ENCODE measurements at places on chromosomes 5 and 9.

- DNase-seq: no peak
Observed at GRCh38 chr9:89740722-89741121, 135.9 kb downstream of the GADD45G start.

DNA sequence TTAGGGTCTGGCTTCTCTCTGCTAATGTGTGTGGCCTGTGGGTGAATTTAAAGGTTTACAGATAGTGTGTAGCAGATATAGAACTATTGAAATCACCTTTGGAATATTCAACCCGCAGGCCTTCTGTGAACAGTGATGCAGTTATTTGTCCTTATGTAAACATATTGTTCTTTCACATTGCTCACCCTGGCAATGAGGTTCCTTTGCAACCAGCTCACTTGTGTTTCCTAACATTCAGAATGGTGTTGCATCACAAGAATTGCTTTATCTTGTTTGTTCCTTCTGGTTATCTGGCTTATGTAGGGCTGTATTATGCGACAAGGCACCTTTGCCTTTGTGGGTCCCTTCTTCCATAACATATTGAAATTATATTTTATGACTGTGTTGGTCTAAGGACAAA lies 370.3 kb downstream of the NNT start:
- no peak for DNase-seq

DNA sequence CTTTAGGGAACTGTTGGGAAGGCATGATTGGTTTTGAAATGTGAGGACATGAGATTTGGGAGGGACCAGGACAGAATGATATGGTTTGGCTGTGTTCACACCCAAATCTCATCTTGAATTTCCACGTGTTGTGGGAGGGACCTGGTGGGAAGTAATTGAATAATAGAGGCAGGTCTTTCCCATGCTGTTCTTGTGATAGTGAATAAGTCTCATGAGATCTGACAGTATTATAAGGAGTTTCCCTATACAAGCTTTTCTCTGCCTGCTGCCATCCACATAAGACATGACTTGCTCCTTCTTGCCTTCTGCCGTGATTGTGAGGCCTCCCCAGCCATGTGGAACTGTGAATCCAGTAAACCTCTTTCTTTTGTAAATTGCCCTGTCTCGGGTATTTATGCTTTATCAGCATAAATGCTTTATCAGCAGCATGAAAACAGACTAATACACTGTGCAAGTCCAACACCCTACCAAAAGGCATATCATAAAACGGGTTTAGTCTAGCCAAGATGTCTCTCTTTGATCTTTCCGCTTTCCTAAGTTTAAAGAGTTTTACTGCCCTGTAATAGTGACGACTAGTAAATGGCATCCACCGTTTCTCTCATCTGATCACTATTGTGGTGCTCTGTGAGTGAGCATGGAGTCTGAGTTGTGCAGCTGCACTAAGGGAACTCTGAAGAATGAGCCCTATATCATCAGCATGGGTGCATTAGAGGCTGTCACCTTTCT lies 12.9 kb upstream of the ZNF782 start:
- DNase-seq: no peak

DNA sequence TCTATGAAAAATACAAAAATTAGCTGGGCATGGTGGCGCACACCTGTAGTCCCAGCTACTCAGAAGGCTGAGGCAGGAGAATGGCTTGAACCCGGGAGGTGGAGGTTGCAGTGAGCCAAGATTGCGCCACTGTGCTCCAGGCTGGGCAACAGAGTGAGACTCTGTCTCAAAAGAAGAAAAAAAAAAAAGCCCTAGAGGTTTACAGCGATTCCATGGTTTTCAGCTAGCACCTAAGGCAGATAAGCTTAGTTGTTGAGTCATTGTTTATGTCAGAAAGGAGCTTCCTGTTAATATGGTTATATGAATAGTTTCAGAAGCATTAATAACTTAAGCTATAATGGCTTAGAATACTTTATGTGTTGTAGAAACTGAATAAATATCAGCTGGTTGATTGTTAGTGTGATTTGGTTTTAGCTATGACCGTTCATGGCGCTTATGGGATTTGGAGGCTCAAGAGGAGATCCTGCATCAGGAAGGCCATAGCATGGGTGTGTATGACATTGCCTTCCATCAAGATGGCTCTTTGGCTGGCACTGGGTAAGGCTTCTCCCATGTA lies 13.0 kb downstream of the RNF183 start:
- DNase-seq: no peak

DNA sequence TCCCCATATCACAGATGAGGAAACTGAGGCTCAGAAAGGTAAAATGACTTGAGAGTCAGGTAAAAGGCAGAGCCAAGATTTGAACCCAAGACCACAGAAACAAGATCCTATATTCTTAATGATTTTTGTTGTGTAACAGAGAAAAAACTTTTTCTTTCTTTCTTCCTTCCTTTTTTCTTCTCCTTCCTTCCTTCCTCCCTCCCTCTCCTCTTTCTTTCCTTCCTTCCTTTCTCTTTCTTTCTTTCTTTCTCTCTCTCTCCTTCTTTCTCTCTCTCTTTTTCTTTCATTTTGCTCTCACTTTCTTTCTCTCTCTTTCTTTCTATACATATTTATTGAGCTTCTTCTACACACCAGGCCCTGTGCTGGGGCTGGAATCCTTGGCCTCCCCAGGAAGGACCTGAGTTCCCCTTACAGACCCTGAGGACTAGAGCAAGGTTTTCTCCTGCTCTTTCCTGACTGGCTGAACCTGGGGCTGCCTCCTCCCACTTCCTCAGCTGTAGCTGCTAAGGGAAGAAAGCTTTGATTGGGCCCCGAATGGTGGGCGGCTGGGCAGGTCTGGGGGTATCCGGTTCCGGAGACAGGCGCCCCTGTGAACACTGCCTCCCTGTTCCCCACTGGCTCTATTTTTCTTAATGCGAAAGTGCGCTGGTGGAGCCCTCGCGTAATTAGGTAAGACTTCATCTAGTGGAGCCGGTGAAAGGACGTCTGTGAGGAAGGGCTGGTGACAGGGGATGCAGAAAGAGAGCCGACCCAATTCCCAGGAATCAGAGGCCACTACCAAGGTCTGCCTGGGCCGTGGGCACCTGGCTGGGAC lies 27.4 kb upstream of the KIF12 start:
- DNase-seq: no peak

DNA sequence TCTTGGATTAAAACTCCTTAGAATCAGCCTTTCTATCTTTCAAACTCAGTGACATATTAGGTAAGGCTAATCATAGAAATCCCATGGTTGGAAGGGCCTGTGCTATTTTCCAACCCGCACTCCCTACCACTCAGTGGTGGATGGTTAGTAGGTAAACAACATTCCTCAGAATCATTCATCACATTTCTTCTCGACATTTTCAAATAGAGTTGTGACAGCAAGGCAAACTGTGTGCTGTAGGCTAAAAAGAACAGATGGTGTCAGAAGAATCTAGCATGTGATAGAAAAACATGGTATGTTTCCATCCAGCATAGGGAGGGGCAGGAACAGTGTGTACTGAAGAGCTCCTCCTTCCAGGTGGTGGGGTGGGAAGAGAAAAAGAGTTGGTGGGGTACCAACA lies 227.3 kb upstream of the NMUR2 start:
- no peak for DNase-seq

- DNase-seq: no peak
Observed at GRCh38 chr9:29389421-29389820, 1816.1 kb upstream of the C9orf72 start.

DNA sequence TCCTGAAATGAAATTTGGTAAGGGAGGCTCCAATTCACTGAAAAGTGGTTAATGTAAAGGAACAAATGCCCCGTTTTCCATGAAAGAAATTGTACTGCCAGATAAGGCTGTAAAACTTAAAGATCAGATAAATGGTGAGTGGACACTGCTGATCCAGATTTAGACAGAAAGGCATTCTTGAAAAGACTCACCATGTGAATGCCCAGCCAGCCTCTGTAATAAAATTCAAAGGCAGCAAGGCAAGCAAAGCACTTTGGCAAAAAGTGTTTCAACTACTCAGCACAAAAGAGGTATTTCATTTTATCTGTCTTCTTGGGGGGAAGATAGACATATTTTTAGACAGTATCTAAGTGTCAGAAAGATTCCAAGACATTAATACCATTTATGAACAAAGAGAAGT lies 133.6 kb downstream of the MLLT3 start:
- no peak for DNase-seq

- peak; percentile 79 for DNase-seq
Observed at GRCh38 chr9:35882263-35882848, 12.2 kb upstream of the OR13J1 start.

- DNase-seq: peak; percentile 12
Observed at GRCh38 chr9:119951090-119951489, 581.9 kb upstream of the BRINP1 start.

GRCh38 chr9:128192601-128193371 lies 1.4 kb upstream of the CIZ1 start:
- peak; percentile 48 for DNase-seq

DNA sequence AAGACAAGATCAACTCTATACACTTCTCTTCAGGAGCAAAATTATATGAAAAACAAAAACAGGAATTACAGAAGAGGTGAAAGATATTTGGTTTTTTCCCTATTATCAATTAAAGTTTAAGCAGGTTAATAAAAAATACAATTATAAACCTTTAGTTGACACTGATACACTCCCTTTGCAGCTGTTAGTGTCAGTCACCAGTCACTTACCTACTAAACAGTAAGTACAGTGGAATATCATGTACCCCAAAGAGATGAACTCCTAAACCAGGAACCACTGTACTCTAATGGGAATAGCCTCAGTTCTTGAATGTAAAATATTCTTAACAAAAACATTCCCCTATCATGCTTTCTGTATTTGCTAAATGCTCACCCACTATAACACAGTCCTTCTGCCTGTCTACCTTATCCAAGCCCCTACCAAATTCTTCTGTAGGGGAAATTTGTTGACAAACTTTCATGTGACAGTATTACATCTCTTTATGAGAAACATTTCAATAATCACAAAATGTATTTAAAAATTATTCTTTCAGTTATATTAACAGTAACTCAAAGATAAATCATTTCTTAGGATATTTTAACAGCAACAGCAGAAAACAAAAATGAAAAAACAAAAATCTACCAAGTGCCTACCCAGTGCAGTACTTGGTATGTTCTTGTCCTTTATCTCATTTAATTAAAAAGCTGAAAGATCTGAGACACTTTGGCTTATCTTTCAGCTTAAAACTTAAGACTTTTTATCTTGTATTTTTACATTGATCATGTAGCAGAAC lies 212.8 kb downstream of the MLLT3 start:
- no peak for DNase-seq

- no peak for DNase-seq
Observed at GRCh38 chr5:175378444-175379028, 65.4 kb downstream of the DRD1 start.

- DNase-seq: no peak
Observed at GRCh38 chr5:5481206-5481605, 58.7 kb downstream of the ICE1 start.

GRCh38 chr9:38284039-38284575 lies 108.4 kb upstream of the ALDH1B1 start:
- no peak for DNase-seq

DNA sequence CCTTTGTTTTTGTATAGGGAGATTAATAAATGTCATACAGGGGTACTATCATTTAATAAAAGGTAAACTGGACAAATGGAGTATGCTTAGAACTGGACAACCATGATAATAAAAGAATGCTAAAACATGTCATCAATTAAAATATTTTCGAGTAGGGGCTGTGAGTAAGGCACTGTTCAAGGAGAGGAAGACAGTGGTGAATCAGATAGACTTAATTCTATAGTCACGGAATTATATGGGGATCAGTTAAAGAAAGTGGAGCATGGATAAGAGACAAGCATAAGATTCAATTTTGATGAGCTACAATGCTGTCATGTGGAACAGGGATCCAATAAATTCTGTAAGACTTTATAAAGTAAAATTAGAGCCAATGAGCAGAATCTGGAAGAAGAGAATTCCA lies 104.5 kb downstream of the HMHB1 start:
- DNase-seq: no peak

DNA sequence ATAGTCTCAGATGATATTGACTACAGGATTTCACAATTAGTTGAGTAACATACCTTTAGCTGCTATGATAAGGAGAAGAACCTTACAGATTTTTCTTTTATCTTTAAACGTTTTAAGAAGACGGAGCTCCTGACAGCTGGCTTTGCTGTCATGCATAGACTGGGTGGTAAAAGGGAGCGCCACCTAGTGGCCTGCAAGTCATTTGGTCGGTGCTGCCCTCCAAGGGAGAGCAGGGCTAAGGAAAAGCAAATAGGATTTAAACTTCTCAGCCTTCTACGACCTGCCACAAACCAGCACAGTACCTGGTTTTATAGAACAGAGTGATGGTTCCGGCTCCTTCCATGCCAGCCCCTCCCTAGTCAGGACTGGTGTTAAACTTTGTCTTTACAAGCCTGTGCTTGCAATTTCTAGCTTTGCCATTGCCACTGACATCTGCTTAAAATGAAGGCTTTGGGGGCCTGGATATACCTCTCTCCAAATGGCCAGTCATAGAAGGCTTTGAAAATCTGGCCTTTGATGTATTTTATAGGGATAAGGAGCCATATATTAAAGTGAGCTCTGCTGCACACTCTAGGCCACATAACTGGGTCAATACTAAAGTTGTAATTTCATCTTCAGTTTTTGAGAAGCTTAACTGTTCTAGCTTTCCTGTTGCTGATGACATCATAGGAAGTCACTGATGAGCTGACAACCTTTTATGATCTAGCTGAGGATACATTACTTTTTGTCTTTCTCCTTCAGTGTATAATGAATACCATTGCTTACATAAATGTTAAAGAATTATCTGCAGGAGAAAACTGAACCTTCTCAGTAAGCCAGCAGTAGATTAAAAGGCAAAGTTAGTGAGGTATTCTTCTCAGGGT lies 31.1 kb upstream of the ADAMTSL1 start:
- peak; percentile 96 for DNase-seq

DNA sequence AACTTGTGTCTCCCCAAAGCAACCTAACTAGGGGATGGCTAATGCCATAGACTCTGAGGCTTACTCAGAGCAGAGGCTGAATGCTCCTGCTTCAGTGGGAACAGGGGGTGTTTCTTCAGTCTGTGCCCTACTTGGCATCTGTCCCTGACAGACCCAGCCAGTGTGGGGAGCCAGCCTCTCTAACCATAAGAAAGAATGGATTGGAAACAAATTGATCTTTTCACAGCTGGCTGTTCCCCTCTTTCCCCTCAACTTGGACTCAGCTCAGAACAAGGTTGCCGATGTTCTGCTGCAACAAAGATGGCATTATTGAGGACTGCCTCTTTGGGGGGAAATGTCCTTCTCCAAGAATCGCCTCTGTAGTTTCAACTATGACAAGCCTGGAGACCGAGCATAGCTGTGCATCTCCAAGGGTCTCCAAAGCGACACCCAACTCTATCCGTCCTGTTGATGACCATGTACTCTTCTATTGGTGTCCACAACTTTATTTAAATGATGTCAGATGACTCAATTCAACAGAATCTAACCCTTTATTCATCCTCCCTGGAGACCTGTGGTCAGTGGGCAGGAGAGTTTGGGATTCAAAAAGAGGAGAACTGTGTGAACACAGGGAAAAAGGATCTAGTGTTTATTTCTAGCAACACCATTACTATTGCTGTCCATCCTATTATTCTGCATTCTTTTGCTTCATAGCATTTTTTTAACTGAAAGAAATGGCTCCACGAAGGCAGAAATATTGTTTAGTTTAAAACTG lies 24.7 kb upstream of the TNC start:
- no peak for DNase-seq

All from choroid plexus epithelial cell (primary cell).